Stomach (tissue), 19 donors: ENCODE measurements at places on chromosomes 12 and 14. TPM values are rescaled to one million over a fixed set of nuclear protein-coding genes. Genes with fewer than 3 reads are reported as not detected.

DNA sequence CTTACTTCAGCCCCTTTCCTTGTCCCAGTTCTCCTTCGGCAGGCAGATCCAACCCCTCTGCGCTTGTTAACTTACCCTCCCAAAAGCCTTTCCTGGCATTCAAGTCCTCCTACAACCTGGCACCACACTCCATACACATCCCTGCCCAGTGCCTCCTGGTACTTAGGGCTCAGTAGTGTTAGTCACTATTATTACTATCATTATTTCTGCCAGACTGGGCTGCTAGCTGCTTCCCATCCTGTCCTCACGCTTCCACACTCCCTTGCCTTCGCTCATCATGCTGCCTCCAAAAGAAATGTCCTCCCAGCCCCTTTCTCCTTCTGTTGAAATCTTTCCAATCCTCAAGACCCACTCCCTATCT is 1.6 kb upstream of the HDAC7 start:
- no peaks in the 10 kb centered on the region for H3K27me3 ChIP-seq
- H3K36me3 ChIP-seq = no peaks in the 10 kb centered on the region
- peak overlapping the region; percentile 64 for H3K27ac ChIP-seq

DNA sequence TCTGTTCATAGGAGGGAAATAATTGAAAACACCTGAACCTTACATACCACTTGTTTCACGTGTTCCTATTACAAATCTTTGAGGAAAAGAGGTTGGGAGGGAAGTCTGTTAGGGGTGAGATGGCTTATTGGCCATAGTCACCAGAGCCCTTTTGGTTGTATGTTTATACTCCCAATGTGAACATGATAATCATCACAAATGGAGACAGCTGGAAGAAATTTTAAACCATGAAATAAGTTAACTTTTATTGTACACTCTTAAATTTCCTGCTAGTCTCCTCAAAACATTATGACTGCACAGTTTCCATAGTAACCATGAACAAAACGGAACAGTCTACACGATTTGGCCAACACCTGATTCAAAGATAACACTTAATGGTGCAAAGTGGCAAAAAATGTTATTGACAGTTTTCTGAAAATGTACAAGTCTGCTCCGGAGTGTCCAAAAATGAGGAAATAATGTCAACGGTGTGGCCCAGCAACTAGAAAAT is 56.9 kb downstream of the LMNTD1 start:
- no peaks in the 10 kb centered on the region for H3K36me3 ChIP-seq
- no peaks in the 10 kb centered on the region for H3K4me1 ChIP-seq
- DNase-seq = no peak
- no peak overlapping the region for H3K27ac ChIP-seq
- H3K27me3 ChIP-seq = no peaks in the 10 kb centered on the region

Gene DPY19L2
- total RNA-seq = 12.9 TPM

DNA sequence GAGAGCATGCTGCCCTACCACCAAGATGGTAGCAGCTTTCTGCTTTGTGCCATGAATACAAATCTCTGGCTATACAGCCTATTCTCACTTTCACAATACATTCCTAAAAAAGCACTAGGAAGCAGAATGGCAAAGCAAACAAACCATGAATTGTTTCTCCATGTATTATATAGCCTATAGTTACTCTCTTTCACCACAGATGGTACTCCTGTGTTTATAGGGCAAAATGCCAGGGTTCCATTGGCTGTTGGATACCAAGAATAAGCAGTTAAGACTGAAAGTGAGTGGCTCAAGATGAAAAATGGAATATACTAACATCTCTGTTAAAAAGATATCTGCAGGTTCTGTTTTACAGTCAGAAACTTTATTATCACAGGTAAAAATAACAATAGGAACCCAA is 11.1 kb downstream of the ARF3 start:
- H3K4me3 ChIP-seq = no peak overlapping the region
- peaks cover 12% of the 10 kb centered on the region for H3K4me1 ChIP-seq
- H3K36me3 ChIP-seq = peaks cover 26% of the 10 kb centered on the region
- DNase-seq = no peak

GRCh38 chr12:114686426-114686772 is 2.4 kb upstream of the TBX3 start:
- no peak for DNase-seq
- no peak overlapping the region for H3K4me3 ChIP-seq
- H3K27ac ChIP-seq = no peak overlapping the region
- H3K36me3 ChIP-seq = no peaks in the 10 kb centered on the region
- peaks cover 100% of the 10 kb centered on the region for H3K27me3 ChIP-seq

GRCh38 chr14:39307815-39308214 is 74.1 kb downstream of the MIA2 start:
- H3K27me3 ChIP-seq = no peaks in the 10 kb centered on the region
- no peak for DNase-seq
- H3K27ac ChIP-seq = no peak overlapping the region
- no peaks in the 10 kb centered on the region for H3K4me1 ChIP-seq

GRCh38 chr12:89932954-89933353 is 224.3 kb upstream of the ATP2B1 start:
- H3K4me1 ChIP-seq = no peaks in the 10 kb centered on the region
- no peaks in the 10 kb centered on the region for H3K36me3 ChIP-seq
- H3K27me3 ChIP-seq = no peaks in the 10 kb centered on the region
- H3K27ac ChIP-seq = no peak overlapping the region
- H3K4me3 ChIP-seq = no peak overlapping the region

Gene KCNH5
- not detected for total RNA-seq
